ENCODE measurements at places on chromosomes 2 and 18.

- no peaks in the 10 kb centered on the region for H3K36me3 ChIP-seq
- peaks cover 66% of the 10 kb centered on the region for H3K4me1 ChIP-seq
- H3K27me3 ChIP-seq = peaks cover 7% of the 10 kb centered on the region
- peak; percentile 47 for DNase-seq
- peak overlapping the region; percentile 98 for H3K27ac ChIP-seq
- no peak overlapping the region for H3K4me3 ChIP-seq
Observed at GRCh38 chr2:152542995-152543481, 174.2 kb downstream of the PRPF40A start.

DNA sequence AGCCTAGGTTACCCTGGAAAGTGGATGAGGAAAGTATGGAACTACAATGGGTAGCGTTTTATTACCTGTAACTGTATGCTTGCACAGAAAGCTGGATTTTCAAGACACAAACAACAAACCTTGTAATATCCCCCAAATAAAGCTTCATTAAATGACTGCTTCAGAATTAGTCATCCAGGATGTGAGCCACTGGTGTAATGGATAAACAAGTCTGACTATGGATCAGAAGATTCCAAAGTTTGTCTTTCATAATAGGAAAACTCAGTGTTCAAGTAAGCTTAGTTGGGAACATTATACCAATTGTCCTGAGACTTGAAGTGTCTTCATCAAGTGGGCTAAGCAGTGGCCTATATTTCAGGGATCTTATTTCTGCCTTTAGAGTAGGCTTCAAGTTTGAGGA, 518.8 kb downstream of the LRP1B start:
- DNase-seq = no peak
- H3K4me3 ChIP-seq = no peak overlapping the region
- peaks cover 12% of the 10 kb centered on the region for H3K4me1 ChIP-seq
- H3K27ac ChIP-seq = no peak overlapping the region

- H3K27ac ChIP-seq = no peak overlapping the region
- no peak overlapping the region for H3K4me3 ChIP-seq
- no peaks in the 10 kb centered on the region for H3K36me3 ChIP-seq
- H3K4me1 ChIP-seq = peaks cover 14% of the 10 kb centered on the region
Observed at GRCh38 chr18:46431522-46432171, 225.4 kb downstream of the LOXHD1 start.

- no peaks in the 10 kb centered on the region for H3K36me3 ChIP-seq
- H3K27ac ChIP-seq = no peak overlapping the region
- no peak overlapping the region for H3K4me3 ChIP-seq
- peaks cover 7% of the 10 kb centered on the region for H3K27me3 ChIP-seq
- H3K4me1 ChIP-seq = no peaks in the 10 kb centered on the region
Observed at GRCh38 chr2:2742726-2743125, 411.7 kb upstream of the MYT1L start.

DNA sequence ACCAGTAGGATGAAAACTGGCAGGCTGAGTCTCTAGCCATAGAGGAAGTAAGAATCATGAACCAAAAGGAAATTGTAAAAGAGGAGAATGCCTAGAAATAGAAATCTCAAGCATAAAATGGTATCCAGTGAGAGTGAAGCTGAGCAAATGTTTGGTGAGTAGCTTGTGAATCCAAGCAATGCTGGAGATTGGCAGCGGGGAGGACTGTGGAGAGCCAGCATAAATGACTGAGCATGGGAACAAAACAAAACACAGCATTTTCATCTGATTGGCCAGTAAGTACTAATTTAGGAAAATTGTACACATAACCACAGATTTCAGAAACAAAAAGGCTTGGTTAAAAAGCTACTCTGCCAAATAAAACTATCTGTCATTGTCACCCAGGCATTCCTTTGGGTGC, 390.0 kb downstream of the STK39 start:
- no peaks in the 10 kb centered on the region for H3K4me1 ChIP-seq
- no peak overlapping the region for H3K4me3 ChIP-seq
- H3K36me3 ChIP-seq = no peaks in the 10 kb centered on the region
- no peaks in the 10 kb centered on the region for H3K27me3 ChIP-seq
- no peak for DNase-seq

- H3K27me3 ChIP-seq = no peaks in the 10 kb centered on the region
- no peaks in the 10 kb centered on the region for H3K4me1 ChIP-seq
- no peak for DNase-seq
- H3K36me3 ChIP-seq = peaks cover 14% of the 10 kb centered on the region
- no peak overlapping the region for H3K4me3 ChIP-seq
- no peak overlapping the region for H3K27ac ChIP-seq
Observed at GRCh38 chr2:188449971-188450370, 158.3 kb downstream of the GULP1 start.

DNA sequence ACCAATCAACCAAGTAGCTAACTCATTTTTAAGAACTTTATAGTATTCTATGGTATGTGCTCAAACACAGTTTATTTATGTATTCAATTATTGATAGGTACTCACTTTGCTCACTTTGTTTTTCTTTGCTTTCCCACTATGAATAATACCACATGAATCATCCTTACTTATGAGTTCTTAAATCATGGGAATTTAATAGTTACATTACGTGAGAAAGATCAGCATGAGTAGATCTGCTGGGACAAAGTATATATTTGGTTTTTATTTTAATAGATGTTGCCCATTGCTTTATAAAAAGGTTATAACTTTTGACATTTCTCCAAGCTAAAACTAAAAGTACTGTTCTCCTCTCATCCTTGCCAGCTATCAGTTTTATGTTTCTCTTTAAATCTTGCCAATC, 390.7 kb downstream of the LRATD1 start:
- H3K27me3 ChIP-seq = no peaks in the 10 kb centered on the region
- H3K36me3 ChIP-seq = no peaks in the 10 kb centered on the region
- no peak for DNase-seq
- H3K4me1 ChIP-seq = peaks cover 4% of the 10 kb centered on the region

DNA sequence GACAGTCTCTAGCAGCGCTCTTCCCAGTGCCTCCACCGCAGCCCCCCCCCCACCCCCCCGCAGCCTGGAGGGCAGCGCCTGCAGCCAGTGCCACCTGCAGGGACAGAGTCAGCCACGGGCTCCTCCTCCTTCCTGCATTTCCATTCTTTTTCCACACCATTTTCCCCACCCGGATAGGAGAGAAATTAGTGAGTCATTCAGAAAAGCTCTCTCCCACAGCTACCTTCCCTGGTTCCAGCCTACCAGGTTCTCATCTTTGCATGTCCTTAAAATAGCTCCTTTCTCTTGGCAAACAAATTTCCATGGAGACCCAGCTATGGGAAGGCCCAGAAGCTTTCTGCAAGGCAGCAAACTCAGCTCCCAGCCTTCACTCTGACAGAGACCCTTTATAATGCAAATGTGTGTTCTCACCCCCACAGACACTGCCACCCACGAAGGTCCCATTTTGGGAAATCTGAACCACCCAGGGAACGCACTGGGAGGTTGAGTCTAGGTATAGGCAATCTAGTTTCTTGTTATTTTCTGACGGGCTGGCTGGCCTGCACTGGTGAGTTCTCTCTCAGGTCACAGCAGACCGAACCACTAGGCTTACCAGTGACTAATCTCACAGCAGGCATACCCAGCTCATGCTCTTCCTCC, 41.8 kb upstream of the ATG16L1 start:
- H3K4me1 ChIP-seq = peaks cover 21% of the 10 kb centered on the region
- H3K36me3 ChIP-seq = peaks cover 16% of the 10 kb centered on the region
- H3K4me3 ChIP-seq = peak overlapping the region; percentile 70
- H3K27ac ChIP-seq = peak overlapping the region; percentile 52
- peaks cover 17% of the 10 kb centered on the region for H3K27me3 ChIP-seq

- no peak for DNase-seq
- peaks cover 41% of the 10 kb centered on the region for H3K4me1 ChIP-seq
- H3K4me3 ChIP-seq = no peak overlapping the region
- no peaks in the 10 kb centered on the region for H3K27me3 ChIP-seq
- H3K36me3 ChIP-seq = peaks cover 9% of the 10 kb centered on the region
Observed at GRCh38 chr18:3281456-3282400, 19.8 kb downstream of the MYL12B start.

GRCh38 chr2:33655626-33656320, 56.7 kb upstream of the FAM98A start:
- H3K27ac ChIP-seq = no peak overlapping the region
- H3K27me3 ChIP-seq = no peaks in the 10 kb centered on the region
- DNase-seq = no peak

DNA sequence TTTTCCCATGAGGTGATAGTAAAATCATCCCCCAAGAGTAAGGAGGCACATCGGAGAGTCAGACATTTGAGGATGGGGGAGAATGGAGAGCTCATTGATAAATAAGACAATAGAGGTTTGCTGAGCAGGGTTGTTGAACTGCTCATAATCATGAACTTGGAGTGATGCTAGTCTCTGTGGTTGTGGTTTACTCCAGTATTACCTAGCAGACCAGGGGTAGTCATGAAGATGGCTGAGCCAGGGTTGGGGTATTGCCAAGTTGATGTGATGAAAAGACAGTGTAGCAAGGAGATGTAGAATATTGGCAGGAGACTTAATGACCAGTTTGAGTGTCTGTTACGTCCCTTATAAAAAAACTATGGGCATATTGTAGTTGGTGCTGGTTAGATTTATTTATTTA, 25.4 kb downstream of the CYBRD1 start:
- no peak for DNase-seq
- H3K36me3 ChIP-seq = no peaks in the 10 kb centered on the region
- peaks cover 14% of the 10 kb centered on the region for H3K4me1 ChIP-seq
- no peak overlapping the region for H3K4me3 ChIP-seq
- peaks cover 1% of the 10 kb centered on the region for H3K27me3 ChIP-seq
